ENCODE measurements at places on chromosomes 2 and 18.

DNA sequence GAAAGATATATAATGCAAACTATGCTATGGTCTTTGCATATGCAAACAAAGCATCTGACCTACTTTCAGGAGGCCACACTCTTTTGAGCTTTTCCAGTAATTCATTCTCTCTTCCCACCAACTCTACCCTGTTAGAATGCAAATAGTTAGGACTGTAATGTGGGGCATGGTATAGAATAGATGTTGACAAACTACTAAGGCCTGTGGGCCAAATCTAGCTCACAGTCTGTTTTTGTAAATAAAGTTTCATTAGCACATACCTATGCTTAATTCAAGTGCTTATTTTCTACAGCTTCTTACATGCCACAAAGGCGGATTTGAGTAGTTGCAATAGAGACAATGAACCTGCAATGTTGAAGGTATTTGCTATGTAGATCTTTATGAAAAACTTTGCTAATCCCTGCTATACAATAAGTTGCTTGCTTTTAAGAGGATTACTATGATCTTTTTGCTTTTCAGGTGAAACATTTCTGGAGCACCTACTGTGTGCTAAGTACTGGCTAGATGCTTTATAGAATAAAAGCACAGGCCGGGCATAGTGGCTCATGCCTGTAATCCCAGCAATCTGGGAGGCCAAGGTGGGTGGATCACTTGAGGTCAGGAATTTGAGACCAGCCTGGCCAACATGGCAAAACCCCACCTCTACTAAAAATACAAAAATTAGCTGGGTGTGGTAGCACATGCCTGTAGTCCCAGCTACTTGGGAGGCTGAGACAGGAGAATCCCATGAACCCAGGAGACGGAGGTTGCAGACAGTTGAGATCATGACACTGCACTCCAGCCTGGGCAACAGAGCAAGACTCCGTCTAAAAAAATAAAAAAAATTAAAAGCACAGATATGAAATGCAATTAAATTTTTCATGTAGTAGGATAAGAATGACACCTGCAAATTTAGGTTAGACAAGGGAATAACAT is 267.8 kb downstream of the DPP10 start:
- DNase-seq, result no peak

DNA sequence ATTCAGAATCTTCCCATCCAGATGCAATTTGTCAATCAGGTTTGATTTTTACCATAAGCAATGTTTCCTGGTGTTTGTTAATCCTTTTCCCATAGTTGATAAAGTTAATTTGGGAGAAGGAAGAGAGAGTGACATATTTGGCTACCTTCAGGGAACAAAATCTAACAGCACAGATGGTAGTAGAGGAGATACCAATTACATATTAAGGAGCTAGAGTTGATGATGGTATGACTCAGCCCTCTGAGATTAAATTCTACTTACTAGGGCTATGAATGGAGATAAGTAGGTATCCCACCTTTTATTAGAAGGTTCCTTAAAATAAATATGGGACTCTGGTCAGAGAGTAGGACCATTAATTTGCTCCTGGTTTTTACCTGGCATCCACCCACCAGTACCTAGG is 139.7 kb downstream of the EHBP1 start:
- no peak for DNase-seq

GRCh38 chr2:30516166-30516565 is 69.1 kb downstream of the LCLAT1 start:
- no peak for DNase-seq

GRCh38 chr2:202116691-202117090 is 43.6 kb downstream of the KIAA2012 start:
- DNase-seq, result no peak

DNA sequence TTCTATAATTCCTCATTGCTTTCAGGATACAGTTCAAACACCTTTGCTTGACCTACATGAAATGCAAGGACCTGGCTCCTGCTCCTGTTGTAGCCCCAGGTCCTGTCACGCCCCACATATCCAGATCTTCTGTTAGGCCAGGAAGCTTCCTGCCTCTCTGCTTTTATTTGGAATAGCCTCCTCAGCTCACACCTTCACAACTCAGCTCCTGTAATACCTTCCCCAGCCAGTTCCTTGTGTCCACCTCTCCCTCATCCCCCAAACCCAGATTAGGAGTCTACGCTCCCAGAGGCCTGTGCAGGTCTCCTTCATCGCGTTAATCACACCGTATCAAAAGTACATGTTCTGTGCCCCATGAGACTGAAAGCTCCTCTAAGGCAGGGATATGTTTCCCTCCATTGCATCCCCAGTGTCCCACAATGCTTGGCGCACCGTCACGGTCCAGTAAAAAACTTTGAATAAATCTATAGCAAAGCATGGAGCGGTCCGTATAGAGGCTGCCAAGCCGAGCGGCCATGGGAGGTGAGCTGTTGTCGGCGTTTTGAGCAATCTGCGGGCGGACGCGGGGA is 371 bp downstream of the MDH1B start:
- no peak for DNase-seq

GRCh38 chr2:150532879-150533278 is 45.4 kb upstream of the RND3 start:
- DNase-seq, result no peak

- no peak for DNase-seq
These were observed 2.5 kb upstream of the SERPINE2 start for GRCh38 chr2:224041554-224041953.

- DNase-seq, result no peak
These were observed 164.1 kb downstream of the TMEM247 start for GRCh38 chr2:46643493-46643892.

- DNase-seq, result no peak
These were observed 58.5 kb downstream of the SMAD7 start for GRCh38 chr18:48892146-48892855.

- DNase-seq, result no peak
These were observed 92.2 kb upstream of the SETBP1 start for GRCh38 chr18:44588508-44588907.

DNA sequence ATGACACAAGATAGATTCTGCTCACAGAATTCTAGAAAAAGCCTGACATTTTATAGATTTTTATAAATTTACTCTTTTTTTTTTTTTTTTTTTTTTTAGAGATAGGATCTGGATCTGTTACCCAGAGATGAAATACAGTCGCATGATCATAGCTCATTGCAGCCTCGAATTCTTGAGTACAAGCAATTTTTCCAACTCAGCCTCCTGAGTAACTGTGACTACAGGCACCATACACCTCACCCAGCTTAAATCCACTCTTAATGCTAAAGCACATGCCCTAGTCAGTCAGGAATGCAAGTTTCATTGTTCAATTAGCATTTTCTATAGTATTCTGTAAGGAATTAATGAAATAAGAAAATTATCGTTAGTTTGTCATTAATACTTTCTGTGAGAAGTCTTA is 32.1 kb upstream of the WDR75 start:
- no peak for DNase-seq

DNA sequence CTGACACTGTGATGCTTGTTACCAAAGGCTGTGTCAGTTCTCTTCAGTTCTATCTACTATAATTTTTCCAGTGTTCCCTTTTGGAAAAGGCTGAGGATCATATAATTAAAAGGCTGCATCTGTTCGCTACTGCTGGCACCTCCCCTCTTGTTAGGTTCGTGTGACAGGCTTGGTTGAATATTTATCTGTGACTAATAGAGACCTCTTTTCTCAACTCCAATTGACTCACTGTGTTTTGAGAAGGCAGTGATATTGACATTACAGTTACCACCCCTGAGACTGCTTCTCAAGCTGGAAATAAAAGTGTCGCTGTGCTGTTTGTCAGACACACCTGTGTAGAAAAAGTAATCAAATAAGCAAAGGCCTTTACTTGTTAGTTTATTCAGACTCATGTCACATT is 205.5 kb upstream of the KCNH7 start:
- DNase-seq, result peak; percentile 1

- DNase-seq, result no peak
These were observed 67.1 kb downstream of the RTP5 start for GRCh38 chr2:241936457-241937133.

DNA sequence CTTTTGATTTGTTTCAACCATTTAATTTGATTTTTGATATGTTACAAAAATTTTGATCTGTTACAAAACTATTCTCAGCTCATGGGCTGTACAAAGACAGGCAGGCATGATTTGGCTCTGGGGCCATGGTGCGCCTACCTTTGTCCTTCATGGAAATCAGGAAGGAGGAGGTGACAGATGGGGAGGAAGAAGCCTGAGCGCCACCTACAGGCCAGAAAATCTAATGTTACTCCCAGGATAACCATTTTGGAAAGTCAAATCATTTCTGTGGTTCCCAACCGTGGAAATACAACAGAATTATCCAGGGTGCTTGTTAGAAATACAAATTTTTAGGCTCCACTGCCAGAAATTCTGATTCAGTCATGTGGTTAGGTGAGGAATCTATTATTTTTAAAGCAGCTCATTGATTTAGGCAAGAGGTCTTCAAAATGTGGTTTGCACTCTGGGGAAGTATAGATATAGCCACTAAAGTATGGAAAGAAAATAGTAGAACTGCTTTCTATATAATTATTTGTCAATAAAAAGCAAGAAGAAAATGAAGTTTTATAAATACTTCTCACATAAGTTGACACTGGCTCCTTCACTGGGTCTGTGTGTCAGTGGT is 93.9 kb downstream of the EVA1A start:
- DNase-seq, result no peak

GRCh38 chr18:79385708-79386341 is 9.9 kb upstream of the NFATC1 start:
- DNase-seq, result no peak

DNA sequence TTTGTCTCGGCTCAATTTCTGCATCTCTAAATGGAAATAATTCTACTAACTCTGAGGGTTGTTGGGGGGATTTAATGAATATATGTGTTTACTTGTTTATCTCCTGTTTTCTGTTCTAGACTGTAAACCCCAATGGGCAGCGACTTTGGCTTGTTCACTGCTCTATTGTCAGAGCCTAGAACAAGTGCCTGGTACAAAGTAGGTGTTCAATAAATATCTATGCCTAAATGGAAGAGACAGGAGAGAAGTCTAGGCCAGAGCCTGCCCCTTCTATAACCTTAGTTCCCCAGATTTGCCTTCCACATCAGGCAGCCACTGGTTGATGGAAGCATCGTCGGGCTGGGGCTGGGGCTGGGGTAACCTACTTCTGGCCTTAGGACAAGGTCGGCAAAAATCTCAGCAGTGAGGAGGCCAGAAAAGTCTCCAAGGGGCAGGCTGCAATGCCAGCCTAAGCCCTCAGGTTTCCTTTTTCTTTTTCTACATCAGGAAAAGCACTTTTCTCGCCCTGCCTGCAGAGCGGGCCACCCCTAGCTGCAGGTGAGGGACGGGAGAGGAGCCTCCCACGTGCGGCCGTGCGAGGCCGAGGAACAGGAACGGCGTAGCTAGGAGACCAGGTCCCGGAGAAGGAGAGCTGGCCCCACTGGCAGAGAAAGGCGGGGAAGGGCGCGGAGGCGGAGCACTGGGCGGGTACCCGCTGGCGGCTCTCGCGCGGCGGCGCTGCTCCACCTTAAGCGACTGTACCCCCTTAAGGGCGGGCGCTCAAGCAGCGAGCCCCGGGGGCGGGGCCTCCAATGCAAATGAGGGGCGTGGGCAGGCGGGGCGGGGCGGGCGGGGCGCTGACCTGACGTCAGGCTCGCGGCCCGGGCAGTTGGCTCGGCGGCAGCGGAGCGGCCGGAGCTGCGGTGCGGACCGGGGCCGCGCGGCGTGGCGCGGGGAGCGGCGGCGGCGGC is at the start of gene CNNM4:
Gene CNNM4, plus strand, starts transcription at position 867 of the 950 bp plus-strand sequence. CDS start 98 bp downstream, outside the sequence.
- peak; percentile 75 for DNase-seq

GRCh38 chr18:47983055-47983454 is 52.6 kb upstream of the SMAD2 start:
- DNase-seq, result no peak

- DNase-seq, result no peak
These were observed 132.7 kb upstream of the CTAGE1 start for GRCh38 chr18:22550366-22550765.

- DNase-seq, result no peak
These were observed 34.9 kb downstream of the FAM110C start for GRCh38 chr2:11248-11941.

DNA sequence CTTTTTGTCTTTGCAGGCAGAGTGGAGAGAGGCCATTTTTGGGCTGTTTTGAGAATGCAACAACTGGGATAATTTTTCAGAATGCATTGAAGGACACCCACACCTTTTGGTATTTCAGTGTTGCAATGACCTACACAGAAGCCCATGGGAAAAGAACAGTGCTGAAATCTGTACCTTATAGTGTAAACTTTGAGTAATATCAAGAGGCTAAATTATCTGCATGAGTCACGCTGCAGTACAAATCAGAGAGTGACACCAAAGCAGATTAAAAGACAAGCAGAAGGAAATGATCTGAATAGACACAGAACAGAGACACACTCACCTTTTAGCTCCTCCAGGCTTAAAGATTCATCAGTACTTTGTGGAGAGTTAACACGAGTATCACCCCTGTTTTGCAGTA is 265.3 kb downstream of the PAX3 start:
- DNase-seq, result no peak

DNA sequence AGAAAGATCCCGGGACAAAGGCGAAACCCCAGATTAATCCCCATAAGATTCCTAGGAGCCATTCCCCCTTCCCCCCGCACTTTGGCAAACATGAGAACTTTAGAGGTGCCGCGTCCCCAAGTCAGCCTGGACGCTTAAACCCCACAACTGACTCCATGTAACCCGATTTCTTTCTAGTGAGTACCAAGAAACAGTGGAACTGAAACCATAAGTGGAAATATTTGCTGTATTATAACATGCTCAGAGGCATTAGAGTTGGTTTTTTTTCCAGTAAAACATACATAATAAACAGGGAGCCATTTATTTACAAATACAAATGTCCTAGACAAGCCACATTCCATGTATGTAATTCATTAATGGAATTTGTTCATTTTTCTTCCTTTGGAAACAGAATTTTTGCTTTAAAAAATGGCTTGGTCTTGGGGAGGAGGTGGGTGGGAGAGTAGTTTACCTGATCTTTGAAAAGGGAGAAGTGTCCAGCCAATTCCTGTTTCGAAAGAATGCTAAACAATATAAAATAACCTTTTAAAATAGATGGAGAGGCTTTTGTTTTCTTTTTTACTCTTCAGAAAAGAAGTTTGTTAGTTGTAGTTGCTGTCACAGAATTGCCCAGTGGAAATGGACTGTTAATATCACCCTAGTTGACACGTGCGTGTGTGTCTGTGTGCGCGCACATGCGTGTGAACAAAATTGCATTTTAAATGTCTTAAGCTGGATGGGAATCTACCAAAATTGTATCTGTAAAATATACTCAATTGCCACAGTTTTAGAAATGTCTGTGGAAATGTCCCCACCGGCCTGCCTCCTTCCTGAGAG is 10.6 kb downstream of the POU3F3 start:
- DNase-seq, result no peak
